ENCODE measurements at places on chromosomes 6 and 20.

GRCh38 chr6:1590580-1590979 lies 19.1 kb upstream of the FOXC1 start:
- DNase-seq, result no peak

DNA sequence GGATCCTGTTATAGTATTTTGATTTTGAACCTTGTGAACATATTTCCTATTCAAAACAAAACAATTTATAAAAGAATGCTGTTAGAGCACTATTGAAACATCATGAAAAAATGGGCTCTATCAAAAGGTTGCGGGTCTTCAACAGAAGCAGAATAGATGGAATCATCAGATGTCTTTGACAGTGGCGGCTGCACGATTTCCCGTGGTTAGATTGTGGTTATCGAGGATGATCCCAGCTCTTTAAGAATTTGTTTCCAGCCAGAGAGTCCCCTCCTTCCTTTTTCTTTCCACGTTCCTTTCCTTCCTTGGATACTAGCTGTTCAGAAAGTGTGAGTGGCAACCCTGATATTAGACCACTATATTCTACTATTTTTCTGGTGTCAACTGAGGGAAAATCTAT lies 163.4 kb downstream of the FARS2 start:
- no peak for DNase-seq

- DNase-seq, result no peak
Observed at GRCh38 chr6:13655700-13656099, 40.6 kb downstream of the NOL7 start.

GRCh38 chr20:4067600-4068261 lies 52.4 kb upstream of the RNF24 start:
- no peak for DNase-seq

DNA sequence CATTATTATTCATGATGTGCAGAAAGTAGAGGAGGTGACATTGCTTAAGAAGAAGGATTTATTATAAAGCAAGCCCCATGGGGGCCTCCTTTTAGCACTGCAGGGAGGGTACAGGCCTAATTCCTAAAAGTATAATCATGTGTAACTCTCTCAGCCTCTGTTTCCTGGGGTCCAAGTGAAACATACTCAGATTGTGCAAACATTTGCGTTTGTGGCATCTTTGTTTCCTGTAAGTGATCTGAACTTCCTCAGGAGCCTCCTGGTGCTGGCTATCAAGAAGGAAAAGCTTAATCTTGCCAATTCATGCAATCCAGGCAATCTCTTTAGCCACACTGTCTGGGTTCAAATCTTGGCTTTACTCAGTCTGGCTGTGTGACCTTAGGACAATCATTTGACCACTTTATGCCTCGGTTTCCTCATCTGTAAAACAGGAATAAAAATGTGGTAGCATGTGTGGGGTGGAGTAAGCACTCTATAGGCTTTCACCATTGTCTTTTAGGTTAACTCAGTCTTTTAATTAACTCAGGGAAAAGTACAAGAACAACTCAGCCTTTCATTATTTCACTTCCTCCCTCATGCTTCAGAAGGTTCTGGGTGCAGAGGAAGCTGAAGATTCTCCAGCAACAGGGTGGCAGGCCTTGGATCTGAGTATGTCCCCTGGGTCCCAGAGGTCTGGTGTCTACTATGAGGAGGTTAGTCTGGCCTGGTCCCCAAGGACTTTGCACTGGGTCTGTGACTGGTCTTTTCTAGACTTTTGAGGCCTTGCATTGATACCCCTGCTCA lies 831 bp upstream of the SIRPB2 start:
- no peak for DNase-seq

DNA sequence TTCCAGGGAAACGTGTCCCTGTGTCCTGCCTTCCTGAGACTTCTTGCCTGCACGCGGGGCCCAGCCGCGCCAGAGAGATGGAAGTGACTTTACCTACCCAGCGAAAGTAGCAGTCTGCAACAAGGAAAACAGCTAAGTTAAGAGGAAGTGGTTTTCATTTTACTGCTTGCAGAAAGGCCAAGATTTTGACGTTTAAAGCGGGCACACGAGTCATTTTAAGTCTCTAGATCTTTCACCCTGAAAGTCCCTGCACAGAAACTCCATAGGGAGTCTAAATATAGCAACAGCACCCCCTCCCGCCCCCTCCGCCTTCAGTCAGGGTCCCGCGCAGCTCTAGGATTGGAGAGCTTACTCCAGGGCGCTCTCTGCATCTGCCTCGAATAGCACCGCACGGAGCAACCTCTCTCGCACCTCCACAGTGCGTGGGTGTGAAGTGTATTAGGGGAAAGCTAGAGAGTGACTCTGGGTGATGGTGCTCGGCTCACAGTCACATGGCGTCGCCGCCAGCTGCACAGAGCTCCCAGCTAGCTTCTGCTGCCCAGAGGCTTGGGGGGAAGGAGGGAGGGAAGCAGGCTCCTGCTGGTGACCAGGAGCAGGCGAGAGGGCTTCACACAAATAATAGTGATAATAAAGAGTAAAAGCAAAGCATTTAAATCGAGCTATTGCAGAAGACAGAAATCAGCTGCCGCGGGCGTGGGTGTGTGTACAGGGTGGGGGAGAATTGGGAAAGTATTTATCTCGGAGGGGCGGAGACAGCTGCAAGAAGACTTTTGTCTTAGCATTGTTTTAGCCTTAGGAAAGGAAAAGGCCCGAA lies 1.8 kb upstream of the KCNQ5 start:
- DNase-seq, result peak; percentile 64

- DNase-seq, result no peak
Observed at GRCh38 chr20:49850463-49851230, 38.0 kb downstream of the SLC9A8 start.

GRCh38 chr20:11302436-11302835 lies 615.3 kb upstream of the BTBD3 start:
- no peak for DNase-seq

DNA sequence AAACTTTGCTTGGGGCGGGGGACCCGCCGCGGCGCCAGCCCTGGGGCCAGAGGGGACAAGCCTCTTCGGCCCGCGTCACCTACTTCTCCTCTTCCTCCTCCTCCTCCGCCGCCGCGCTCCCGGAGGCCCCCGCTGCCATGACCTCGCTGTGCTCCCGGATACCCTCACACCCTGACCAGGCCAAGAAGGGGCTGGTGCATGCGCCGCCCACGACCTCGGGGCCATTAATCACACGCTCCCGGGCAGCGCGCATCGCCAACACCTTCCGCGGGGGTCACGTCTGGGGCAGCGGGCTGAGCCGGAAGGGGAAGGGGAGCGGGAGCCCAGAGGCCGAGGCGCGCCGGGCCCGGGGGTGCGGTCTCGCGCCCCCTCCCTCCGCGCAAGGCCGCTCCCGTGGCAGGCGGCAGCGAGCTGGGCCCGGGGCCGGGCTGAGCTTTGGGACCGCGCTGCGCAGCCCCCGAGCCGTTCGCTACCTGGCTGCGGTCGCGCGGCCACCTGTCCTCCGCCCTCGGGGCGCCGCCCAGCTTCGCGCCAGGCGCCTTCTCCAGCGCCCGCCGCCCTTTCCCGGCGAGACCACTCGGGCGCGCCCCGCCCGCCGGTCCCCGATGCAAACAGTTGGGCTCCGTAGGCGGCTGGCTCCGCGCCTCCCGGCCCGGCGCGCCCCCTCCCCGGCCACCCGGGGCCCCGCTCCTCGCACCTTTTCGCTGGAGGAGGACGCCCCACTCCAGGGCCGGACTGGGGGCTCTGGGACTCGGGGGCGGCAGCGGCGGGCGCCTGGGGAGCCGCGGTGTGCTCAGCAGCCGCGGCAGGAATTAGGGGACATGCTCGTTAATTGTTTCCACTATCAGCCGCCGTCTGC lies 575 bp upstream of the CNR1 start:
- DNase-seq, result peak; percentile 26

DNA sequence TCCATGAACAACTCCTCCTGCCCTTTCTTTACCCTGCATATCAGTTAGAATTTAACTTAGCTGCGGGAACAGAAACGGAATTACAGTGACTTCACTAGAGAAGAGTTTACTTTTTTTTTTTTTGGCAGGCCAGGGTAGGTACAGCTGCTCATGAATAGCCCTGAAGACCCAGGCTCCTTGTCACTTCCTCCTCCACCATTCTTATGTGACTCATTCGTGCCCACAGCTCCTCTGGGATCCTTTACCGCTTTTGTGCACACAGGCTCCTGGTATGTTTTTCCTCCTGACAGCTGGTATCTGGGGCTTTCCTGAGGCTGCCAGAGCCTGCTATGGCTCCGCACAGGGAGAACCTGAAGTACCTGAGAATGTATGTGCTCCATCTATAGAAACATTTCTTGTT lies 3.9 kb upstream of the KCNS1 start:
- no peak for DNase-seq

DNA sequence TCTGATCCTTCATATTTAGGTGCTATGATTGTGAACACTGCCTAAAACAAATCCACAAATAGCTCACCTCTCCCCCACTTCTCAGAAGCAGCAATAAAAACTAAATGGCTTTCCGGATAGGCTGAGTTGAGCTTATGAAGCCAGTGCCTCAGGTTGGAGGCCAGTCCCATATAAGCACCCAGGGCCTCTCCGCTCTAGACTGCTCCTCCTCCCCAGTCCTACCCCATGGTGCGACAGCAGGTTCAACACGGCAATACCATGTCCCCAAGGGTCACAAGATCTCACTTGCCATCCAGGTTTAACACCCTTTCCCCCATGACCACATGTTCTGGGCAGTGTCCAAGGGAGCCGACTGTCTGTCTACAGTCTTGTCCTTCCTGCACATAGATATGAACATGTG lies 20.8 kb downstream of the BNIP5 start:
- no peak for DNase-seq

- no peak for DNase-seq
Observed at GRCh38 chr6:29763491-29764289, 40.5 kb downstream of the HLA-F start.

- no peak for DNase-seq
Observed at GRCh38 chr6:3088968-3089367, 20.7 kb downstream of the RIPK1 start.

DNA sequence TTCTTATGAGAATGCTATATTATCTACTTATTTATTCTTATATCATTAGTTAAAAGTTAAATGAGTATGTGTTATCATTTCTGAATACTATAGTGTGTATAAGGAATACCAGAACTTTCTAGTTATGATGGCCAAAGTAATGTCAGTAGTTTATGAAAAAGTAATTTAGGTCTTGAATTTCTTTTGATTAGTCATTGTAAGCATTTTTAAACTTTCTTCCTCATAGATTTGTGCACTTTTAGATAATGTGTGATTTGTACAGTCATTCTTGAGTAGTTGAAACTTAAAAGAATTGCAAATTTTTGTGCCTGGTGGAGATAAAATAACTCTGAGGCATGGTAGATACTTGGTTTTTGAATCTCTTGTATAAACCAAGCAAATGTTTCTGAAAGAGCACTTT lies 311.3 kb downstream of the CDKAL1 start:
- no peak for DNase-seq

- DNase-seq, result no peak
Observed at GRCh38 chr20:9212735-9213134, 143.8 kb downstream of the PLCB4 start.

- DNase-seq, result no peak
Observed at GRCh38 chr20:19964289-19965265, 52.6 kb upstream of the NAA20 start.

DNA sequence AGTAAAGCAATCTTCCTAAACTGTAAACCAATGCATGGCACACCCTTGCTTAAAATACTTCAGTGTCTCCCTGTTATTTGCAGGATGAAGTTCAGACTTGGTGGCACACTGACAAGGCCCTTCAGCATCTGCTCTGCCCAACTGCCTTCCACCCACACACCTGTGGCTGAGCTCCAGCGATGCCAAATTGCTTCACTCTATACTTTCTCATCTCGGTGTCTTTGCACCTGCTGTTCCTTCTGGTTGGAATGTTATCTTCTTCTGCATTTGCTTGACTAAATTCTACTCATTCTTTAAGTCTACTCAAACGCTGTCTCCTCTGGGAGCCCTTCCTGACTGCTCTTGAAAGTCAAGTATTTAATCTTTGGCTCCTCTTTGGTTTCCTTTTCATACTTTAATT lies 100.1 kb upstream of the SUPT3H start:
- DNase-seq, result no peak

DNA sequence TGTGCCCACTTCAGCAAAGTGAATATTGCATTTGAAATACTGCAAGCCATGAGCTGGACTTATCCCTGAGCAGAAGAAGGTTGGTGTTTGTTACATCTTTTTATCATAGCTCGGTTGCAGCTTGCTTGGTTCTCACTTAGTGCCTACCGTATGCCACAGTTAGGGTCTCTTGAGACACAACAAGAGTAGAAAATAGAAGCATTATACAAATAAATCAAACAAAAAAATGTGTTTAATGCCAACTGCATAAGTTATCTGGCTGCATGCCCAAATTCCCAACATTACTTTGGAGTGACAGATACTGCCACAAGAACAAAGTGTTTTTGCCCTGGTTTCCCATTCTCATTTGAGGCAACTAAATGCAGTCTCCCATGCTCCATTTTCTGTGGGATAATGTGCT lies 53.9 kb upstream of the LAMP5 start:
- no peak for DNase-seq

All from CD4-positive, alpha-beta T cell treated with Interleukin-1 beta for 1 hour (primary cell).